ENCODE measurements at places on chromosomes 16 and 17.

- peak; percentile 60 for DNase-seq
Observed at GRCh38 chr17:64418506-64419339, 28.1 kb upstream of the PECAM1 start.

DNA sequence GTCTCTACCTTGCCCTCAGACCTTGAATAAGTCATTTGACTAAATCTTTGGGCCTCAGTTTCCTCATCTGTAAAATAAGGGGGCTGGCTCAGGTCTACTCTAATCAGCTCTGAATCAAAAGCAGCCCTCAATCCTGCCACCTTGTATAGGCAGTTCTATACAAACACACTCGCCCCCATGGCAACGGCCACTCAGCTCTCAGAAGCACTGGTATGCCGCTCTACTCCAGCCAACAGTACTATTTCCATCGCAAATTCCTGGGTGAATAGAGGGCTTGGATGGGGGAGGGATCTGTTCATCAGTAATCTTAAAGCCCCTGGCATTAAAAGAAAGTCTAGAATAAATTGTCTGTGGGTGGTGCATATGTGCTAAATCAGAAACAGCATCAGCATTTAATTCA is 21.2 kb upstream of the TAOK1 start:
- no peak for DNase-seq

DNA sequence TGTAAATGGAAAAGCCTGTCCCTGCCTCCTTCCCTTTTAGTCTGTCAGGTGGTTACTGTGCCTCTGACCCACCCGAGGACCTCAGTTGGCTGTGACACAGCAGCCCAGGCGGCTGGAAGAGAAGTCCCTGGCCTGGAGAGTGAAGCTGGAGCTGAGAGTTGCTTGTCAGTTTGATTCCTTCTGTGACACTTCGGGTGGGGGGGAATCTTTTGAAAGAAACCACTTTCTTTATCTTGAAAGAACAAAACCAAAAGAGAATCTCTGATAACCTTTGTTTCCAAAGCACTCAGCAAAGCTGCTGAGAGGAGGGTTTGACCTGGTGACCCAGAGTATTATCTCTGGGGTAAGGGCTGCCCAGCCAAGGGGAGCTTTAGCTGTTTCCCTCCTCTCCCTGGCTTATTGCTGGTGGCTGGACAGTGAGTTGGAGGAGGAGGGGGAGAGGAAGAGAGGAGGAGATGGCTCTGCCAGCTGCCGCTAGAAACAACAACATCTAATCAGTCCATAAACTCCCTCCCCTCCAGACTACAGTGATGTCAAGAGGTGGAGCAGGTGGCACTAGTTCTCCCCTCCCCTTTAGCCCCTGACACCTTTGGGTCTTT is 34.0 kb downstream of the YPEL2 start:
- DNase-seq, result peak; percentile 41

DNA sequence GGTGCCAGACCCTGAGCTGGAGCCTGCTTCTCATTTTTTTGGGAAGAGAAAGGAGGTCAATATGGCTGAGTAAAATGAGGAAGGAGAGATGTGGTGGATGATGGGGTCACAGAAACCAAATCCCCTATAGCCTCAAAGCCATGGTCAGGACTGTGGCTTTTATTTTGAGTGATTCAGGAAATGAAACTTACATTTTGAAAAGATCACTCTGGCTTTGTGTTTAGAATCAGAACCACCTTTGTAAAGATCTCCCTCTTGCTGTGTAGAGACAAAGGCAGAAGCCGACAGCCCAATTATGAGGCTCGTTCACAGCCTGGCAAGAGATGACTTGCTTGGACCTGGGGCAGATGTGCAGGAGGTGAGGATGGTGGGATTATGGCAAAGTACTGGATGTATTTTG is 121.6 kb upstream of the ANKFN1 start:
- no peak for DNase-seq

GRCh38 chr16:87924811-87925670 is 11.3 kb downstream of the CA5A start:
- no peak for DNase-seq

DNA sequence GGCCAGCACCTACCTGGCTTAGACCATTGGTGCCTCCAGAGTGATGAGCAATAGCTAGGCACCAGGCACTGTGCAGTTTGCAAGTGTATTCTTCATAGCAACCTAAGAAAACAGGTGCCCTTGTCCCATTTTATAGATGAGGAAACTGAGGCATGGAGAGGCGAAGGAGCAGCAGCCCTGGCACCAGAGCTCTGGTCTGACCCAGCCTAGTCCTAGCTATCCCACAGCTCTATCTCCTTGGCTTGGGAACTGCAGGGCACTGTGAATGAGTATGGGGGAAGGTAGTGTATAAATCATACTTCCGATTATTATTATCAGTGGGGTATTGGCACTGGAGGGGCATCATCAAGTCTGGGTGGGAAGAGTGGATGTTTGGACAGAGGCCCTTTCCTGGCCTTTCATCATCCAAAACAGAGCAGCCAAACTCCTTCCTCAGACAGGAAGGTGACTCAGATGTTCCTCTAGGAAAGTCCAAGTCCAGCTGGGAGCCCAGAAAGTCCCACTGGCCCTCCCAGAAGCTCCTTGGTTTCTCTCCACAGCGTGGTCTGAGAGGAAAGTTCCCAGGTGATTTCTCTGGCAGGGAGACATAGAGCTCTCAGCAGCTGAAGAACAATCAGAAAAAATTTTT is 32.0 kb upstream of the PLLP start:
- no peak for DNase-seq

GRCh38 chr16:82524976-82525375 is 101.8 kb upstream of the CDH13 start:
- no peak for DNase-seq

GRCh38 chr17:49574945-49575678 is 559 bp upstream of the NXPH3 start:
- no peak for DNase-seq

GRCh38 chr17:18064053-18064452 is 23.7 kb upstream of the DRG2 start:
- no peak for DNase-seq

GRCh38 chr16:86963600-86964575 is 353.3 kb downstream of the C16orf95 start:
- no peak for DNase-seq

DNA sequence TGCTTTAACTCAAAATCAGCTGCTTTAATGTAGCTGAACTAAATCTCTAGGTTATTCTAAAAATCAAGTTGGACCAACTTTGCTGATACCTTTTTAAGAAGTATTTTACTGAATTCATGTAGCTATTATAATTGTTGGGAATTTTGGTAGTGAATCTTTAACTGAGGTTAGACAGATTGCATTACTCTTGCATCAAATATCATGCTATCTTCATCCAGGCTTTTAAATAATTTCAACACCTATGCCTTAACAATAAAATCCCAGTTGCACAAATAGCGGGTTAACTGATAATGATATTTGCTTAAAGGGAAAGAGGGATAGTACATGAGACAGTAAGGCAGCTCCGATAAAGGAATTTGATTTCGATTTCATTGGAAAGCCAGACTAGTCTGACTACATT is 241.3 kb upstream of the TBX2 start:
- DNase-seq, result no peak

GRCh38 chr16:25888868-25889267 is 197.1 kb downstream of the HS3ST4 start:
- DNase-seq, result no peak

- no peak for DNase-seq
Observed at GRCh38 chr17:14320098-14320497, 19.2 kb downstream of the HS3ST3B1 start.

GRCh38 chr17:38341035-38341721 is 2.6 kb downstream of the GPR179 start:
- DNase-seq, result no peak

DNA sequence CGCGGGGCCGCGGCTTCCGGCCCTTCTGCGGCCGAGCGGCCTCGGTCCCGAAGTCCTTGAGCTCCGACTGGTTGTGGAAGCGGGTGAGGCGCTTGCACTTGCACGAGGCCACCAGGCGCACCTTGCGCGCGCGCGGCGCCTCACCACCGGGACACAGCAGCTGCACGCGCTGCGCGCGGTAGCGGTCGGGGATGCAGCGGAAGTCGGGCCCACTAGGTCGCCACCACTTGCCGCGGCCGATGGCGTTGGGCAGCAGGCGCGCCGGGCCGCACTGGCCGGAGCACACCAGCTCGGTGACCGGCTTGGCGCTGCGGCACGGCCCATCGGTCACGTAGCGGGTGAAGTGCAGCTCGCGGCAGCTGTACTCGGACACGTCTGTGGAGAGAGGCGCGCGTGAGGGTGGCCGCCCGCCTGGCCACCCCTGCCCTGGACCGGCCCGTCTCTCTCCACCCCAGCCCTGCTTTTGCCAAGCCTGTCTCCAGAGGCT is 3.2 kb downstream of the SOST start:
- peak; percentile 51 for DNase-seq

DNA sequence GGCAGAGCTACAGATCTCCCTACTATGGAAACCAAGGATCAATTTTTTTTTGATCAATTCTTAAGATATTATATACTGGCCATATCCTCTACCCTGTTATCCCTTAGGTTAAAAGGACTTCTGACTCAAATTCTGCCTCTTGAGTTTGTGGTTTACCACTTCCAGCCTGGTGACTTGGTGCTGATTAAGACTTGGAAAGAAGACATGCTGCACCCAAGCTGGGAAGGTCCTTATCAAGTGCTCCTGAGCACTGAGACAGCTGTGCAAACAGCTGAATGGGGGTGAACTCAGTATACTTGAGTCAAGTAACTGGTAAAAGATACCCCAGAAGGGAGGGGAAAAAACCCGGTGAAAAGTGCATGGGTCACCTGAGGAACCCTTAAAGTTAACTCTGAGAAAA is 20.5 kb upstream of the SPACA3 start:
- no peak for DNase-seq

DNA sequence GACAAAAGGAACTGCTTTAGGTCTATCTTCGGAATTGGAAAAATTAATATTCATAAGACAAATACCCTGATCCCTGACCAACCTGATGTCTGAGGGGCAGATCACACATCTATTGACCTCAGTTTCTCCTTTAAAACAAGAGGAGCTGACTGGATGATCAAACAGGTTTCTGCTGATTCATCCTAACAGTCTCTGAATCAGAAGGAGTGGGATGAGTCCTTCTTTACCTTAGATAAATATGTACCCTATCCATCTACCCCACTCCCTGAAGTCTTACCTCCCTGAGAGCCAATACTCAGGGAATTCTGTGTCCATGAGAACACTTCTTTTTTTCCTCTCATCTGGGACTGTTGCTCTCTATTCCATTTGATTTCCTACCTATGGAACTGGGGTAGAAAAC is 80.3 kb upstream of the CRHR1 start:
- no peak for DNase-seq
